Activated naive CD4-positive, alpha-beta T cell treated with Interleukin-2 at 50 U/mL for 16 hours (primary cell): ENCODE measurements at places on chromosomes 4 and X.

DNA sequence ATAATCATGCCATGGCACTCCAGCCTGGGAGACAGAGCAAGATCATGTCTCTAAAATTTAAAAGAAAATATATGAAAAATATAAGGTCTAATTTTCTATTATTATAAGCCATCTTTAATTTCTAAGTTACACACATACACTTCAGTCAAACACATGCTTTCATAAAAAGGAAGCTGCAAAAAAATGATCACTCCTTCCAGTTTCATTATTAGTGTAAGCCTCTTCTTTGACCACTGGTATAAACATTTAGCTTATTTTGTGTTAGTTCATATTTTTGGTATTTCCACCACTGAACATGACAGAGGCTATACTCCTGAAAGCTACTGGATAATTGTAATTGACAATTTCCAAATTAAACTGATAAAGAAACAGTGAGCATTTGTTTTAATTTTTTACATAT is 163.3 kb upstream of the USP38 start:
- DNase-seq, result no peak

- DNase-seq, result no peak
Observed at GRCh38 chrX:78957049-78957767, 12.0 kb downstream of the P2RY10 start.

GRCh38 chrX:153919281-153919680 is 6.8 kb downstream of the ARHGAP4 start:
- DNase-seq, result no peak

GRCh38 chr4:149914119-149915115 is 98.8 kb upstream of the IQCM start:
- DNase-seq, result no peak

DNA sequence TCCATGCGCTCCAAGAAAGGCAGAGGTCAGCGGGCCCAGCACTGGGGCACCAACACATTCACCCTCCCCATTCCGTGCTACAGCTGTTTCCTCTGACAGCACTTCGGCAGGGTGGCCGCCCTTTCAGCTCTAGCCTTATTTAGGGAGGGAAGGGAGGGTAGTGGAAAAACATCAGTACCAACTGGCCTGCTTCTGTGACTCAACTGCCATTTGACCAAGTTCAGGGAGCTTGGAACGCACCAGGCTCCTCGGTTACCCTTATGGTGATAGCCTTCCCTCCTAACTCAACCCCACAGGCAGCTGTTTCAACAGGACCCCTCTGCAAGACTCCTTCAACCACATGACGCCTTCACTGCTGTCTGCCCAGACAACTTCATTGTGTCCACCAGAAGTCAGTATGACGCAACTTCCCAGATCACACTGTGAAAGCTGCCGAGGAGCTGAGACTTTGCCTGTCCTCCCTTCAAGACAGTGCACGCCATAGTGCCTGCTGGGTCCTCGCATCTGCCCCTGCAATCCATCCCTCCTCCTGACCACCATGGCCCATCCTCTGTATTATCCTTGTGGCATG is 132.2 kb downstream of the AFAP1 start:
- DNase-seq, result no peak

DNA sequence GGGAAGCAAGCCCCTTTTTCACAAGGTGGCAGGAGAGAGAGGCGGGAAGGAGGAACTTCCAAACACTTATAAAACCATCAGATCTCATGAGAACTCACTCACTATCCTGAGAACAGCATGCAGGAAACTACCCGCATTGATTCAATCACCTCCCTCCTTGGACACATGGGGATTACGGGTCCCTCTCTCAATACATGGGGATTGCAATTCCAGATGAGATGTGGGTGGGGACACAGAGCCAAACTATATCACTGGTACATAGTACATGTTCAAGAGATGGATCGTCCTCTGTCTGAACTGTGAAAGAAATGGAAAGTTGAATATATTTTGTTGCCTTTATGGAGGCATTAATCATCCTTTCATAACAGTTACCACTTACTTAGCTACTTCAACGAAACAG is 12.8 kb downstream of the EREG start:
- DNase-seq, result no peak

DNA sequence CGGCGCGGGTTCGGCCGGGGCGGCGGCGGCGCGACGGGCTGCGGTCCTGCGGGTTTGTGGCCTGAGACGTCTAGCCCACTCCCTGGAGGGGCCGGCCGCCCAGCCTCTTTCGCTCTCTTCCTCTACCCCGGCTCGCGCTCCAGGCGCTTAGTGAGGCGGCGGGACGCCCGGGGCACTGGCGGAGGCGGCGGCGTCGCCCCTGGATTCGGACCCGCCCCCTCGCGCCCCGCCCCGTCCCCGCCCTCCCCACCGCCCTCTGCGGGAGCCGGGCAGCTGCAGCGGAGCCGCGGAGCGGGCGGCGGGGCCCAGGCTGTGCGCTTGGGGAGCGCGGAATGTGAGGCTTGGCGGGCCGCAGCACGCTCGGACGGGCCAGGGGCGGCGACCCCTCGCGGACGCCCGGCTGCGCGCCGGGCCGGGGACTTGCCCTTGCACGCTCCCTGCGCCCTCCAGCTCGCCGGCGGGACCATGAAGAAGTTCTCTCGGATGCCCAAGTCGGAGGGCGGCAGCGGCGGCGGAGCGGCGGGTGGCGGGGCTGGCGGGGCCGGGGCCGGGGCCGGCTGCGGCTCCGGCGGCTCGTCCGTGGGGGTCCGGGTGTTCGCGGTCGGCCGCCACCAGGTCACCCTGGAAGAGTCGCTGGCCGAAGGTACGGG is at the start of gene BMP2K:
Gene BMP2K (plus strand): TSS at position 272 of the 650 bp plus-strand sequence. CDS start 194 bp downstream, at position 466.
- DNase-seq, result peak; percentile 77

GRCh38 chrX:154515090-154515965 is 704 bp downstream of the FAM3A start:
- DNase-seq, result peak; percentile 12

- no peak for DNase-seq
Observed at GRCh38 chr4:27082776-27083175, 222.1 kb downstream of the STIM2 start.

- no peak for DNase-seq
Observed at GRCh38 chr4:93743022-93743421, 85.5 kb upstream of the ATOH1 start.

GRCh38 chr4:3680656-3681055 is 85.5 kb upstream of the ADRA2C start:
- DNase-seq, result no peak

DNA sequence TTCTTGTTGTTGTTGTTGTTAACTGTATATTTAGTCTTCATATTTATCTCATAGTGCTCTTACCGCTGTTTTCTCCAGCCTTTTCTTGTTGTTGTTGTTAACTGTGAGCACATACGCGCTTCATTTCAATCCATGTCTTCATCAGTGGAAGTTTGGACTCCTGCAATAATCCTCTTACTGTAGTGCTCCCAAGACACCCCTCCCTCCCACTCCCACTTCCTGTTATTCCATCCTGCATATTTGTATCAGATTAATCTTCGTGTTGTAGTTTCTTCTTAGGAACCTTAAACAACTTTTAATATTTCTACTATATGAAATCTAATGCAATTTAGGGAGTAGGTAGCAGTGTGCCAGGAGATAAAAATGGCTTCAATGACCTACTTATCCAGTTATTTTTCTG is 674.8 kb downstream of the RAPGEF2 start:
- no peak for DNase-seq

DNA sequence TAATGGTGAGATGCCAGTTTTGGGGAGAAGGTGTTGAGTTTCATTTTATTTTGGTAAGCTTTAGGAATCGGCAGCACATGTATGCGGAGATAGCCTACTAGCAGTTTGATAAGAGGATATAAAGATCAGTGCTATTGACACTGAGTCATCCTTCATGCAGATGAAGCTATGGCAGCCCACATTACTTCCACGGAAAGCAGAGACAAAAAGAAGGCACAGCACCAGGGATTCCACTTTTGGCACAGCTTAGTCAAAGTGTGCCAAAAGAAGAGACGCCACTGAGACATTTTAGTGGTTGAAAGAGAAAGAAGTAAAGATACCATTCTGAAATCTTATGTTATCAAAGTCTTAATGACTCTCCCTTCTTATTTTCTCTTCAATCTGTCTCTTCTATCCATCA is 103.8 kb downstream of the GABRB1 start:
- no peak for DNase-seq
